Large intestine (tissue), 12 donors: ENCODE measurements at places on chromosomes 2 and 18.

- peak; percentile 56 for DNase-seq
Measured at GRCh38 chr2:241224851-241225438, 36.5 kb downstream of the ANO7 start.

GRCh38 chr2:43223521-43224001, 2.8 kb downstream of the ZFP36L2 start:
- DNase-seq: peak; percentile 33

GRCh38 chr2:75589391-75590105, 28.8 kb upstream of the EVA1A start:
- DNase-seq: no peak

- DNase-seq: no peak
Measured at GRCh38 chr2:94872088-94872618, 923 bp downstream of the TEKT4 start.

DNA sequence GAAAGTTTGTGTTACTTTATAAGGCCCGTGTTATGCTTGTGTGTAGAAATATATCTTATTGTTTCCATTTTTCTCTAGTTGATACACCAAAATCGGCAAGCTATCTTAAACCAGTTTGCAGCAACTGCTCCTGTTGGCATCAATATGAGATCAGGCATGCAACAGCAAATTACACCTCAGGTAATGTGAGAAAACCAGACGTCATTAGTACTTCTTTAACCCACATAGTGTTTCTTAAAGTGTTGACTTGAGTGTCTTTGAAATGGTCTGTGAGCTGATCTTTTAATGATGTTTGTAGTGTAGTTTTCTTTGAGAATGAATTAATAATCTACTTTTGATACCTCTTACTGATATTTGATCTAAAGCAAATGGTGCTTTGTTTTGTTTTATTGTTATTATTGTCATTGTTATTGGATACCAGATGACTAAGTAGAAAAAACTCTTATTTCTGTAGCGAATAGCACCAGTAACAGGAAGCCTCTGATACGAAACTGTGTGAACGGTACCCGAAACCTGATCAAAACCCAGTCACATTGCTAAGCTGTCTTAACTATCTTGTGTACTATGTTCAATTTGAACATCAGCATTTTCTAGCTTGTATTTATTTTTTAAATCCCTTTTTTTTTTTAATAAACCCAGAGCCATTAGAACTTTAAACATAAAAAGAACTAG, 53.7 kb downstream of the PTRHD1 start:
- no peak for DNase-seq

DNA sequence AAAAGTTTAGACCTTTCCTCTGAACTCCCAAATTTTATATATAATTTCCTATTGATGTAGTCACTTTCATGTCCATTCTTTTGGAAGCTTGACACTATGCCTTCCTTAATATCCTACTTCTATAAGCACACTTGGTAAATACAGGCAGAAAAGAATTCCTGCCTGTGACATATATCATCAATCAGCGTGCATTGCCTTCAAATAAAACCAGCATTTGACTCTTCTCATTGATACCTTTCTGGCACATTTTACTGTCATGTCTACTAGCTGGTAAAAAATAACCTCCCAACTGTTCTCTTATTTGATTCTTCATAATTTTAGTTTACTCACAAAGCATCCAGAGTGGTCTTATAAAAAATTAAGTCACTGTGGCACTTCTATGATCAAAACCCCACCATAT, 693.5 kb downstream of the CBLN2 start:
- no peak for DNase-seq

DNA sequence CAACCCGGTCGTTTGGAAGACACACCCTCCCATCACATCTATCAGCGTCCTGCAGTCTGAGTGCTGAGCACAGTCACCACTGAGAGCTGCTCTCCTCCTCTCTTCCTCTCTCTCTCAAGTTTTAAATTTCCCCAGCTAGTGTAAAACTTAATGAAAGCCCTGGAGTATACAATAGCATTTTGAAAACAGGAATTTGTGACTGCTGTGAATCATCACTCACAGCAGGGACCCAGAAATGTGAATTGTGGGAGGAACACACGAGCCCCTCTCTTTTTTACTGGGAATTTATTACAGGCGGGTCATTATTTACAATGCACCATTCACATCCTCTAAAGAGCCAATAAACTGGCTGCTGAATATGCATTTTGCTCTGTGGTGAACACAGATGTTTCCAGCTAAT, 185.0 kb upstream of the SMIM21 start:
- DNase-seq: no peak

GRCh38 chr18:13480571-13481255, 245.6 kb downstream of the FAM210A start:
- DNase-seq: no peak

- no peak for DNase-seq
Measured at GRCh38 chr2:10646153-10646552, 43.6 kb downstream of the NOL10 start.

GRCh38 chr2:21819454-21819853, 695.7 kb downstream of the TDRD15 start:
- DNase-seq: no peak

DNA sequence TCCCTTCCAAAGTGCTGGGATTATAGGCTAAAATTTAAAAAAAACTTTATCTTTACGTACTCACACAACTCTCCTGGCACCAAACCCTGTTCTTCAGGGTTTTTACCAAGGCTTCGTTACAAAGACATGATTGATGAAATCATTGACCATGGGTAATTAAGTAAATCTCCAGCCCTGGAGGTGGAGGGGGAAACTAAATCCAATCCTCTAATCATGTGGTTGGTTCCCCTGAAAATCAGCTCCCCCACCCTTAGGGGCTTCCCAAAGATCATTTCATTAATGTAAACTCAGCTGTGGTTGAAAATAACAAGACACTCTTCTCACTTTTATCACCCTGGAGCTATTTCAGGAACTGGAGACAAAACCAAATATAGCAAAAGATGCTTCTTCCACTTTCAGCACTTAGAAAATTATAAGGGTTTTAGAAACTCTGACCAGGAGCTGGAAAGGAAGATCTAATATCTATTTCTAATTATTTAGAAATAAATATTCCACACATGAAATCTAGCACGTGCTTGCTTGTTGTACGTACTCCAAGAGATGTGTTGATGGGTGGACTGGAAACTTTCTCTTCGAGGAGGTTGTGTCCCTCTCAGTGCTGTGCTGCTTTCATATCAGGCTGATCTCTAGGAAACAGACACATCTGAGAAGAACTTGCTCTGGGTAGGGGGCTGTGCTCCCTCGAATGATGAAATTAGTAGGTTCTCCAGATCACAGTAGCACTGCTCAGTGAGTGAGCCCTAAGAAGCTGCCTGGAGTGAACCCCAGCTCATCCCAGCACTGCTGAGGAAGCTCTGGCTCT, 67.2 kb downstream of the SMAD4 start:
- no peak for DNase-seq

GRCh38 chr18:55557211-55557610, 30.8 kb downstream of the TCF4 start:
- no peak for DNase-seq

- no peak for DNase-seq
Measured at GRCh38 chr2:71581026-71581425, 127.7 kb downstream of the DYSF start.

DNA sequence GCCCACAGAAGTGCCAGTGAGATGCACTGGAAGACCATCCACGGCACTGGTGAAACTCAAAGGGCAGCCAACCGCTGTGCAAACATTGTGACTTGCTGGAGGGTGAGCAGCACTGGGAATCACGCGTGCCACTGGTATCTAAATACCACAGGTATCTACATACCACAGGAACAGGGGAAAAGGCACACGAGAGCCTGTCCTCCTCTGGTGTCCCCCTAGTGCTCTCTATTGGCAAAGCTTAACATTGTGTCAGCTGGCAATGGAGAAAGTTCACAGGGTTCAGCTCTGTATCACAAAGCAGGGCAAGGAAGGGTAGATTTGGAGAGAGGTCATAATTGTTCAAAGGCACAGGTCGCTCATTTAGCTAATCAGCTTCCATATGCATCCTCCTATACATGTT, 12.6 kb upstream of the SEC11C start:
- no peak for DNase-seq

DNA sequence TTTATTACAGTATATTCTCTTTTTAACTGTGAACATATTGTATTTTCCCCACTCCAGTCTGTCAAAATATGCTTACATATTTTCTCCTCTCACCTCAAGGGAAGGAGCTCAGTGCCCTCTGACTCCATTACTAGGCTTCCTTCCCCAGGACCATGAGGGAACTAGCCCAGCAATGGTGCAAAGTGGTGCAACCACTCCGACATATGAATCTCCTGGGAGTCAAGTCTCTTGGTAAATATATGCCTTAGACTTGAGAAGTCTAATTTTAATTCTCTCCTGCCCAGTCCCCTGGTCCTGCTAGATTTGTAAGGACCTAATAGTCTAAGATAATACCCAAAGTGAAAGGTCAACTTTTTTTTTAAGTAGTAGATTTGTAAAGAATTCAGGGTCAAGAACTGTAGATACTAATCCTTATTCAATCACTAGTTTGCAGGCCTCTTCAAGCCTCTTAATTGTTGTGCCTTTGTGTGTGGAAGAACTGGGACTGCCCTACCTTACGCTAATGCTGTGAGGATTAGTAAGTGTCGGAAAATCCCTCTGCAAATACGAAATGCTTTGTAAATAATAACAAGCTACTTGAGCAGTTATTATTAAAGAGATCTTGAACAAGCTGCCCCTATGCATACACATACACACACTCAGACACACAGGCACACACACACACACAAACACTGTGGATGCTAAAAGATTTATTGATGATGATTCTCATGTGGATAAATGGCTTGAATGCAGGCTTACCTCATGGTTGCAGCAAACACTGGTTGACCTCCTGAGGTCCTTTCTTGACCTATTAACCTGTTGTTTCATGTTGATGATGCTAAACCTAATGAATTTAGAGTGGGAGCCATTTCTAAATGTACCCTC, 251.2 kb upstream of the PARD3B start:
- no peak for DNase-seq

- DNase-seq: peak; percentile 56
Measured at GRCh38 chr2:9554921-9555296, 721 bp downstream of the ADAM17 start.

GRCh38 chr18:68520406-68521075, 194.4 kb downstream of the TMX3 start:
- no peak for DNase-seq

DNA sequence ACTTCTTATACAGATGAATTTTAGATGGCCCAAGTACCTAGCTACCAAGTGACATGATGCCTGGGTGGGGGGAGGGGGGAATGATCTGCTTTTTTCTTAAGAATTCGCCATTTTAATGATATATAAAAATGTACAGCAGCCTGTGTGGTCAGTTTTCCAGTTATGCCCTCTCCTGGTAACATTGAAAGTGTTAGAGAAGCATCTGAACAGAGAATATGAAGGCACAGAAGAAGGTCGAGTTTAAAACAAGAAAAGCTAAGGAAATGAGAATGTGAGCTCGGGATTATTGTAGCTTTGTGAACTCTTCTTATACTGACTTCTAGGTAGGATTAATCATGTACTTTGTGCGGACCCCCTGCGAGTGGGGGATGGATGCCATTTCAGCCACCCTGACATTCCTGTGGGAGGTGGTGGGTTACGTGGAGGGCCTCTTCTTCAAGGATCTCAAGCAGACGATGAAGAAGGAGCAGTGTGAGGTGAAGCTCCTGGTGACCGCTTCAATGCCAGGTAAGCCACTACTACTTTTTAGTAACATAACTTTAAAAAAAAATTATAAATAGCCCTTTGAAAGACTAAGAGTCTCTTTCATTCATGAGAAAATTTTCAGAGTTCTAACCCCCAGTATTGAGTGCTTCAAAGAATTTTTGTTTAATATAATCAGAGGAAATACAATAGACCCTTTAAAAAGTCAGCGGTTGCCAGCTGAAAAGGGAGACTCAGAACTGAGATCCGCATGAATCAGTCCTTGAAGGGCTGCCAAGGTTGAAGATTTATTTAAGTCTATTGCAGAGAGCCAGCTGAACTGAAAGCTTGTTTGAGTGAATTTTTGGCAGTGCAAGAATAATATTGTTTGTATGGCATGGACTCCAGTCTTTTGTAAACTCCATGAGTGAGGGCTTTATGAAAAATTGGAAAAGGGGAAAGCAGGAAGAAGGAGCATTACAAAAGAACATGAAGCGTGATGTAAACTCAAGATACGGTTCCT, 68.6 kb upstream of the RPE start:
- DNase-seq: peak; percentile 6

- peak; percentile 37 for DNase-seq
Measured at GRCh38 chr2:28155627-28156026, 237.0 kb upstream of the FOSL2 start.

DNA sequence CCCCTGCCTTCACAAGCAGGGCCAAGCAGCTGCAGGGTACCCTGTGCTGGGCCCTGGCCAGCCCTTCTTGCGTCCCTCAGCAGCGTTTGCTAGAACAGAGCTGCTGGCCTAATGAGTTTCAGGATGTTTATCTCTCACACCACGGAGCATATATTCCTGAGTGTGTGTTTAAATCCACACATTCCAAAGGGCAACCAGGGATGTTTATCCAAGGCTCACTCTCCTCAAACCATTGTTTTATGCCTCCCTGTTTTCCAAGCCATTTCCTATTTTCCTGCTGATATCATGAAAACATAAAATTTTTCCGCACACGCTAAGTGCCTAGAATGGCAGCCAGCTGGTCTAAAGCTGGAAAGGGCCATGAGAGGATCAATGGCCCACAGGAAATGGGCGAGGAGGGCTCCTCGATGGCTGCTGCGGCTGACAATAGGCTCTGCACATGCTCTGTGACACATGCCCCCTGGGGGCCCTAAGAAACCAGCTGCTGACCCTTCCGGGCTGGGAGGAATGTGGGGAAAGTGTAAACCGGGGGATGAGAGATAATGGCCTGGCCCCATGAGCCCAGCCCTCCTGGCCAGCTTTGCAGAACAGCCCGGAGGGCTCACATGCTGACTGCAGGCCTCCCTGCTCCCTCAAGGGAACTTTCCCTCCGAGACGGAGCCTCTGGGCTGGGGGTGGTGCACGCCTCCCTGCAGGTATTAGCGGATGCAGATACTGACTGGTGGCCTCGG, 194.0 kb downstream of the NDUFA10 start:
- peak; percentile 7 for DNase-seq

DNA sequence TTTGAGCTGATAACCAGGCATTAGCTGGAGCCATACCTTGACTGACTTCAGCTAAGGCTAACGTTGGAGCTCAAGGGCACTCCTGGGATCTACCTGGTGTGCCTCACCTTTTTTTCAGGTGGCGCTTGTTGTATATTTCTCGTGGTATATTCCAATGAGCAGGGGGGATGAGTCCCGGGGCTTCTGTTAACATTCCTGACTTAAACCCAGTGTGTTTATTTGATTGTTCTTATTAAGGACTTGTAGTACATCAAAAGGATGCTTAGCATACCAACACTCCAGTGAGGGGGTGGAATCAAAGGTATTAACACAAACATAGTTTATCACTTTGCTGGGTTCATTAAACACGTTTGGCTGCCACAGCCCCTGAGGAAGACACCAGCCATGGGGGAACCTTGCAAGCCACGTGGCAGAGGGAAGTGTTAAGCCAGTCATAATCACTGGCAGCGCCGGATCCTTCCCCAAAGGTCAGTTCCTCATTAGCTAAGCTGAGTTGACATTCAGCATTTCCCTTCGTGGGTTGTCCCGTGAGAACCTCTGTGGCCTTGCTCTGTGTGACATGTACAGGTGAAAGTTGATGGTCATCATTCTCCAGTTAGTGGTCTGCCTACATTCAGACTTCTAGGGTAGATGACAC, 119.5 kb upstream of the MCFD2 start:
- DNase-seq: peak; percentile 32

GRCh38 chr18:39870591-39870990, 2084.4 kb upstream of the PIK3C3 start:
- no peak for DNase-seq

- DNase-seq: no peak
Measured at GRCh38 chr2:109616184-109616583, 2.0 kb downstream of the SOWAHC start.
